ENCODE measurements at places on chromosomes 4 and X. TPM values are rescaled to one million over a fixed set of nuclear protein-coding genes. Genes with fewer than 3 reads are reported as not detected.

GRCh38 chrX:20530406-20530921 is 263.8 kb upstream of the RPS6KA3 start:
- H3K4me3 ChIP-seq = peak overlapping the region; percentile 16
- no peaks in the 10 kb centered on the region for H3K27me3 ChIP-seq
- DNase-seq = no peak
- no peak overlapping the region for H3K27ac ChIP-seq
- H3K4me1 ChIP-seq = no peaks in the 10 kb centered on the region

- no peak overlapping the region for H3K4me3 ChIP-seq
- no peaks in the 10 kb centered on the region for H3K27me3 ChIP-seq
- H3K4me1 ChIP-seq = peaks cover 5% of the 10 kb centered on the region
- peak overlapping the region; percentile 76 for H3K27ac ChIP-seq
Measured at GRCh38 chr4:107837317-107837716, 12.6 kb downstream of the SGMS2 start.

DNA sequence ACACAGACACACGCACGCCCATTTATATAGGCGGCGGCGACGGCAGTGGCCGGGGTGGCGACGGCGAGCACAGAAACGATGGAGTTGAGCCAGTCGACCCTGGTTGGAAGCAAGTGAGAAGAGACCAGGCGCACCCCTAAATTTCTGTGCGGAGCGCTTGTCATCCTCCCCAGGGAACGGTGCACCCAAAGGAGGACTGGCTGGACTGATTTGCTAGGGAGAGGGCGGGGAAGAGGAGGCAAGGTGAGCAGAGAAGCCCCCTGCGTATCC is 302 bp downstream of the NHS start:
- H3K4me1 ChIP-seq = no peaks in the 10 kb centered on the region
- peak overlapping the region; percentile 62 for H3K4me3 ChIP-seq
- H3K27ac ChIP-seq = peak overlapping the region; percentile 18
- no peaks in the 10 kb centered on the region for H3K36me3 ChIP-seq
- peak; percentile 5 for DNase-seq

GRCh38 chr4:158610790-158611189 is 60.9 kb downstream of the C4orf46 start:
- no peak overlapping the region for H3K27ac ChIP-seq
- no peaks in the 10 kb centered on the region for H3K27me3 ChIP-seq
- no peaks in the 10 kb centered on the region for H3K4me1 ChIP-seq
- H3K36me3 ChIP-seq = no peaks in the 10 kb centered on the region

- no peaks in the 10 kb centered on the region for H3K4me1 ChIP-seq
- H3K27me3 ChIP-seq = no peaks in the 10 kb centered on the region
- H3K36me3 ChIP-seq = no peaks in the 10 kb centered on the region
- H3K4me3 ChIP-seq = no peak overlapping the region
Measured at GRCh38 chr4:70531981-70532380, 13.6 kb downstream of the AMTN start.

- H3K4me3 ChIP-seq = no peak overlapping the region
- no peaks in the 10 kb centered on the region for H3K36me3 ChIP-seq
- DNase-seq = no peak
Measured at GRCh38 chrX:10074241-10074941, 82.4 kb upstream of the CLCN4 start.

DNA sequence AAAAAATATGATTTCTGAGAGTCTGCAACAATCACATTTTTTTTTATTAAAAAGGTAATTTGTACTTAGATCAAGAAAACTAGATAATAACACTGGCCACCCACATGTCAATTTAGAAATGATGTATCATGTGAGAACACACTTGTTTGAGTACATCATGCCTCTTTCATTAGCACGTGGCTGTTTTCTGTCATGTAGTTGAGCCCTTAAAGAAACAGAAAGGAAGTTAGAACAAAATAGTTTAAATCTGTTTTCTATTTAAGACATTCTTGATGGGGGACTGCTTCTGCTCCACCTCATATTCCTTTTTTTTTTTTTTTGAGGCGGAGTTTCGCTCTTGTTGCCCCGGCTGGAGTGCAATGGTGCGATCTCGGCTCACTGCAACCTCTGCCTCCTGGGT is 207.5 kb downstream of the NSUN7 start:
- H3K4me3 ChIP-seq = no peak overlapping the region
- H3K36me3 ChIP-seq = no peaks in the 10 kb centered on the region
- DNase-seq = no peak
- H3K27me3 ChIP-seq = no peaks in the 10 kb centered on the region
- H3K27ac ChIP-seq = no peak overlapping the region

- H3K4me1 ChIP-seq = no peaks in the 10 kb centered on the region
- H3K27ac ChIP-seq = no peak overlapping the region
- H3K4me3 ChIP-seq = no peak overlapping the region
- H3K27me3 ChIP-seq = no peaks in the 10 kb centered on the region
- no peak for DNase-seq
- no peaks in the 10 kb centered on the region for H3K36me3 ChIP-seq
Measured at GRCh38 chr4:73668782-73669201, 48.6 kb upstream of the RASSF6 start.

DNA sequence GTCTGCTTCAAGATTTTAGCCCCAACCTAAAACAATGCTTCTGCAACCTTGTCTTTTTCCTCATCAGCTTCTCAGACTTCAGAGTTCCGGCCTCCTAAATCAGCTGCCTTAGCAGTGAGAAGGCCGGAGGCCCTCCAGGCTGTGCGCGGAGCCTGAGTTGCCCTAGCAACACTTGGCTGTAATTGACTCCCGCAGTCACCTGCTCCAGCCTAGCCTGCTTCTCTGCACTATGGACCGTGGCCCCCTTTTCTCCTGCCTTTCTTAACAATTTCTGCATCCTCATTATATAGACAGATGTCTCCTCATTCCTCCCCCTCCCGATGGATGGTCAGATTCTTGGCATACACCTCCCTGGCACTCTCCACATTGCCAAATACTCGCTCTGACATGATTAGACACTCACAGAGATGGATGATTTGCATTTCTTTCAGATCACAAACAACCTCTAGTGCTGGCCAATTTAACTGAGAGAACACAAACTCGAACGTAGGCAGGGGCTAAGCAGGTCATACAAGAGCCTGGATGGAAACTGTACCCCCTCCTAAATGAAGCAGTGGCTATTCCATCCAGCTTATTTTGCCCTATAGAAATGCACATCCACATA is 9.5 kb upstream of the HUWE1 start:
- H3K4me3 ChIP-seq = no peak overlapping the region
- H3K27me3 ChIP-seq = no peaks in the 10 kb centered on the region
- H3K36me3 ChIP-seq = no peaks in the 10 kb centered on the region
- no peak overlapping the region for H3K27ac ChIP-seq
- H3K4me1 ChIP-seq = no peaks in the 10 kb centered on the region
- no peak for DNase-seq

- no peaks in the 10 kb centered on the region for H3K27me3 ChIP-seq
- DNase-seq = no peak
- H3K36me3 ChIP-seq = no peaks in the 10 kb centered on the region
- H3K4me1 ChIP-seq = no peaks in the 10 kb centered on the region
- no peak overlapping the region for H3K4me3 ChIP-seq
Measured at GRCh38 chr4:1105067-1105466, 8.3 kb downstream of the RNF212 start.

DNA sequence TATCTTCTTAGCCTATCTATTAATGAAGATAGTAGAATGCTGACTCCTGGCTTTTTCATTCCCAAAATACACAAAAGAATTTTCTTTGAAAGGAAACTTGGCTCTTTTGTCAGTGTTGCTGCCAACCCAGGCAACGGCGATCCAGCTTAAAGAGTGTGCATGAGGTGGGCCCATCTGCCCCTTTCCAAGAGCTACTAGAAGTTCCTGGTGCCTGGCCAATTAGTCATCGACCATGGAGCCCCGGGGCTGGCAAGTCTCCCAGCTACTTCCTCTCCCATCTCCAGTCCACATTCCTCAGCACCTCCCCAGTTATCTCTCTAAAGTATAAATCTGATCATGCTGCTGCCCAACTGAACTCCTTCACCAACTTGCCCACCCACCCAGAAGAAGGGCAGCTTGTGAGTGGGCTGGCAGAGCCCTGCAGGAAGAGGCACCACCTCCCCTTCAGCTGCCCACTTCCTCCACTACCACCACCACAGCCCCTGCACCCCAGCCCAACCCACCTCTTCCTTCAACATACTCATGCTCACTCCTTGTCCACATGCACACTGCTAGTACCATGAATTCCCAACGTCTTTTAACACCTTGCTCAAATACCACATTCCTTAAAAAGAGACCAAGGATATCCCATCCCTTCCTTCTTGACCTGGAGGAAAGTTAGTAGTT is 158.2 kb upstream of the MAP3K15 start:
- no peak overlapping the region for H3K27ac ChIP-seq
- peaks cover 3% of the 10 kb centered on the region for H3K27me3 ChIP-seq
- DNase-seq = peak; percentile 69
- H3K4me1 ChIP-seq = no peaks in the 10 kb centered on the region
- no peak overlapping the region for H3K4me3 ChIP-seq

GRCh38 chr4:89657931-89658700 is 178.8 kb downstream of the SNCA start:
- no peaks in the 10 kb centered on the region for H3K27me3 ChIP-seq
- H3K4me3 ChIP-seq = no peak overlapping the region
- no peak for DNase-seq
- H3K27ac ChIP-seq = no peak overlapping the region

DNA sequence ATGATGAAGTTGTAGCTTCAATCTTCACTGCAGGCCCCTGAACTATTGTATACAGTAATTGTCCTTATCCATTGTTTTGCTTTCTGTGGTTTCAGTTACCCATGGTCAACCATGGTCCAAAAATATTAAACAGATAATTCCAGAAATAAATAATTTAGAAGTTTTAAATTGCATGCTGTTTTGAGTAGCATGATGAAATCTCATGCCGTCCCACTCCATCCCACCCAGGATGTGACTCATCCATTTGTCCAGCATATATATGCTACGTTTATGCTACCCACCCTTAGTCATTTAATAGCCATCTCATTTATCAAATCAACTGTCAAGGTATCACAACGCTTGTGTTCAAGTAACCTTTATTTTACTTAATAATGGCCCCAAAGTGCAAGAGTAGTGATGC is 34.5 kb downstream of the IQCM start:
- no peak overlapping the region for H3K27ac ChIP-seq
- H3K27me3 ChIP-seq = no peaks in the 10 kb centered on the region
- no peaks in the 10 kb centered on the region for H3K4me1 ChIP-seq
- H3K4me3 ChIP-seq = no peak overlapping the region

- H3K4me1 ChIP-seq = no peaks in the 10 kb centered on the region
- H3K36me3 ChIP-seq = no peaks in the 10 kb centered on the region
- no peak overlapping the region for H3K4me3 ChIP-seq
- no peak for DNase-seq
Measured at GRCh38 chrX:132750331-132751062, 207.9 kb downstream of the HS6ST2 start.

DNA sequence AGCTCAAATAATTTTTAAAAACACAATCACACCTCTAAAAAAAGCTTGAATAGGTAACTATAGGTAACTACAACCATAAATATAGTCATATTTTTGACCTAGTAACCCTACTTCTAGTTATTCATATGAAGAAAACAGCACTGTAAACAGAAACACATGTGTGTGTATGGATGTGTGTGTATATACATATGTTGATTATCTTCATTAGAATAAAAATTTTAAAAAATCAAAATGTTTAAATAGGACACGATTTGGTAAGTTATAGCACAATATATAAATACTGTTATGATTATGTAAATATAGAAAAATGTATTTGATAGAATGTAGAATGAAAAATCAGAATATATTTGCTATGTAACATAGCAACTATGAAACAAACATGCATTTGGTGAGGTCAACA is 258.1 kb upstream of the GK2 start:
- no peaks in the 10 kb centered on the region for H3K27me3 ChIP-seq
- no peaks in the 10 kb centered on the region for H3K36me3 ChIP-seq
- DNase-seq = no peak

The NSG1 gene
- total RNA-seq = 4.2 TPM

The SCML2 gene
- 0.94 TPM for total RNA-seq

The PPARGC1A gene
- 59.6 TPM for total RNA-seq

The TBCK gene
- 22.6 TPM for total RNA-seq

The RENBP gene
- 5.1 TPM for total RNA-seq

The GABRG1 gene
- total RNA-seq = not detected

The TRIM60 gene
- not detected for total RNA-seq

The DIPK2B gene
- 16.1 TPM for total RNA-seq

The SGCB gene
- 73.8 TPM for total RNA-seq

The PDCL2 gene
- total RNA-seq = not detected

The RAPGEF2 gene
- total RNA-seq = 75.9 TPM

The DCX gene
- not detected for total RNA-seq

The RHOXF2B gene
- total RNA-seq = not detected

The SLC26A1 gene
- not detected for total RNA-seq

Measured in heart left ventricle (tissue), 16 donors.